ENCODE measurements at places on chromosomes 16 and 17. TPM values are rescaled to one million over a fixed set of nuclear protein-coding genes. Genes with fewer than 3 reads are reported as not detected.

KRT10 gene
- total RNA-seq = 3.5 TPM

ZP2 gene
- total RNA-seq = not detected

SULT1A2 gene
- total RNA-seq = 0.15 TPM

RHBDF1 gene
- total RNA-seq = 60.1 TPM

CD300E gene
- total RNA-seq = not detected

SLC5A2 gene
- total RNA-seq = 0.15 TPM

SSTR5 gene
- not detected for total RNA-seq

NGFR gene
- 3.3 TPM for total RNA-seq

CARD14 gene
- under 0.01 TPM for total RNA-seq

CIITA gene
- 0.33 TPM for total RNA-seq

Measured in smooth muscle cell of trachea (primary cell).